Lower lobe of right lung (tissue), 2 donors: ENCODE measurements at places on chromosomes 5 and 9. TPM values are rescaled to one million over a fixed set of nuclear protein-coding genes. Genes with fewer than 3 reads are reported as not detected.

DNA sequence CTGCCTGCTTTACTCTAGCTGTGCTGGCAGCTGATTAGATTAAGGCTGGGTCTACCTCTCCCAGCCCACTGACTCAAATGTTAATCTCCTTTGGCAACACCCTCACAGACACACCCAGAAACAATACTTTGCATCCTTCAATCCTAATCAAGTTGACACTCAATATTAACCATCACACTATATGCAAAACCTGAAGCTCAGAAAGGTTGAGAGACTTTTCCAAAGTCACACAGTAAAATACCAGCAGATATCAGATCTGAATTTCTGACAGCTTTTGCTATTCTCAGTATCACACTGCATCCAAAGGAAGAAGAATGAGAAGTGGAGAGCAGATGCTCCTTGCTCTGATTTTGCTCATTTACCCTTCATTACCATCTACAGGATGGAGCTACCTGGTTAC, 114.9 kb upstream of the RANBP3L start:
- H3K36me3 ChIP-seq: no peaks in the 10 kb centered on the region
- H3K27ac ChIP-seq: no peak overlapping the region
- no peaks in the 10 kb centered on the region for H3K27me3 ChIP-seq
- no peak for DNase-seq

GRCh38 chr5:71705421-71705820, 13.7 kb upstream of the CARTPT start:
- H3K4me1 ChIP-seq: no peaks in the 10 kb centered on the region
- no peak for DNase-seq
- H3K4me3 ChIP-seq: no peak overlapping the region
- no peaks in the 10 kb centered on the region for H3K36me3 ChIP-seq
- H3K27ac ChIP-seq: no peak overlapping the region

DNA sequence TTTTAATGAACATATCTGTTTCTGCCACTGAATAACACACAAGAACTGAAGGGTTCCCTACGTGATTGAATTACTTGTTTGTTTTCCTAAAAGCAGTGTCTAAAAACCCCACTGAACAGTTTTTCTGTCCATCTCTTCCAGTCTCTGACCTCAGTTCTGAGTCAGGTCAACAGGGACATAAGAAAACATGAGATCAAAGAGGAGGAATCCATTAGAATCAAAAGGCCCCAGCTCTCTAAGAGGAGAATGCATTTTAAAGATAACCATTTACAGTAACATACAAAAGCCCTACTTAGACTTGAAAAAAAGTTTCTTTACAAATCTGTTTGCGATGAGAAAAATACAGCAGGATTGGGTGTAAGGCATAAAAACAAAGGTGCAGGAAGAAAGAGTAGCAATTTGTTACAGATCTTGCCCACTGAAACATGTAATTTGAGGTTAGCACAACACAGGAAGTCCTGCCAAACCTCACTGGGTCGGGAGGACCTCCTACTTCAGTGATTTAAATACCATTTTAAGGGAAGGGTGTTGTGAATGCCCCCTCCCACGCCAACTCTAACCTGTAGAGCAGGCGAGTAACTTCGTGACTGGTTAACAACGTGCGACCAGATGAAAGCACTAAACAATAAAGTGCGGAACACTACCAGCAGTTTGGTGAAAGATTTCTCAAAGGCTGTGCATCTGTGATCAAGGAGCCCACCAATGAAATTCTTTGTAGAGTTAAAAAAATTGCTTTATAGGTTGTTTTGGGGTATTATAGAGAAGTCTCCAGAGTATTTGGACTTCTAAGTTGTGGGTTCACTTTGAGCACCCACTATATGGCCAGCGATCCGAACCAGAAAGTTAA, 1.3 kb downstream of the QSOX2 start:
- H3K4me1 ChIP-seq: peaks cover 21% of the 10 kb centered on the region
- H3K27ac ChIP-seq: no peak overlapping the region
- no peak for DNase-seq
- H3K27me3 ChIP-seq: no peaks in the 10 kb centered on the region

GRCh38 chr5:154709368-154710305, 45.5 kb upstream of the LARP1 start:
- H3K4me3 ChIP-seq: no peak overlapping the region
- peaks cover 14% of the 10 kb centered on the region for H3K4me1 ChIP-seq
- H3K36me3 ChIP-seq: no peaks in the 10 kb centered on the region
- H3K27ac ChIP-seq: no peak overlapping the region
- DNase-seq: no peak

DNA sequence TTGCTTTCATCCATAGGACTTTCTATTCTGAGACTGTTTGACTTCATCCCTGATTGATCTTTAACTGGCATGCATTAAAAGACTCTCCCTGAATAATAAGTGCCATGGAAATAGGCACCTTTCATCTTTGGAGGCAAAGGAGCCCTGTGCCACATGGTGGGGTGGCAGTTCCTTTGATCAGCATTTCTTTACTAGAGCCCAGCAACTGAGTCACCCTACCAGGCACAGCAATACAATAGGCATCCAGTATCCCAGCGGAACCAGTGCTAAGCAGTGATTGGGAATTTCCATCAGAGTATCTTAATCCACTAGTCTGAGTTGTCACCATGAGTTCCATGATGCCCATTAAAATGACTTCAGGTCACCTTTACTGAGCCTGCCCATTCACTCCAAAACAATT, 476.1 kb upstream of the MPDZ start:
- no peak for DNase-seq
- H3K27ac ChIP-seq: no peak overlapping the region
- no peaks in the 10 kb centered on the region for H3K4me1 ChIP-seq
- H3K4me3 ChIP-seq: no peak overlapping the region
- no peaks in the 10 kb centered on the region for H3K36me3 ChIP-seq
- H3K27me3 ChIP-seq: no peaks in the 10 kb centered on the region

DNA sequence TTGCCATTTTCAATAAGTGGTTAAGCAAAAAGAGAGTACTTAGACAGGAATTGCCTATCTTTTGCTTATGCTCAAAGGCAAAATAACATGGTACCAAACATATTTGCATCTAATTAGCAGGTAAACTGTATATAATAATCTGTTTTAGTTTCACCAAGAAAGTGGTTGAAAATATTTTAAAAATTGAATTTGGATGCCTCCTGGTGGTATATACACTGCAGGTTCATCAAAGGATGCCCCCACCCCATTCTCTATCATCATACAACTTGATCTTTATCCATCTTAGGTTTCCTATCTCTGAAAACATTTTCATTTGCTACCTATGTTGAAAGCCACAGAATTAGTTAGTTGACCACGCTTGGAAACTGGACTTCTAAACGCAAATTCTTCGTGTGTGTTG, 47.0 kb upstream of the MROH2B start:
- H3K4me3 ChIP-seq: no peak overlapping the region
- no peak overlapping the region for H3K27ac ChIP-seq
- H3K27me3 ChIP-seq: no peaks in the 10 kb centered on the region
- no peaks in the 10 kb centered on the region for H3K4me1 ChIP-seq
- H3K36me3 ChIP-seq: no peaks in the 10 kb centered on the region
- no peak for DNase-seq

DNA sequence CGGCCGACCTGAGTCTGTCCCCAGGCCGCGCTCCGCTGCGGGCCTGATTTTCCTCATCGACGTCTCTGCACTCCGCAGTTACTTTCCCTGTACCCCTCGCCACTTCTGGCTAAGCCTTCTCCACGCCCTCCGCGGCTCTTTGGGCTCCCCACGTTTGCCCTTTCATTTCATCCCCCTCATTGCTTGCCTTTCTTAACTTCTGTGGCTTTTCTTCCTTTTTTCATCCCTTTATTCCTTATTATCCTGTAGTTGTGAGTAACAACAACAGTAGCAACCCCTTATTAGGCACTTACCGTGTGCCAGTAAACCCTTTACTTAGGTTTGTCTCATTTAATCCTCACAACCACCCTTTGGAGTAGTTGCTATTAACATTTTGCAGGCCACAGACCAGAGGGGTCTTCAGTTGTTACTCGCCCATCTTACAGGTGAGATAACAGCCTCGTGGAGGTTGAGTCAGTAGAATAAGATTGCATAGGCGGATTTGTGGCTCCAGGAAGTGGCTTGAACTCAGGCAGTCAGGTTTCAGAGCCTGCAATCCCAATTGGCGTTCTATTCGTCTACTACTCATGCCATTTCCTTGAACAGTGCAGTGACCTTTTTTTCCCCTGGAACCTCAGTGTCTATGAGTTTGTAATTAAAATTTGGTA, 724 bp downstream of the TCERG1 start:
- H3K4me1 ChIP-seq: peaks cover 31% of the 10 kb centered on the region
- H3K27me3 ChIP-seq: no peaks in the 10 kb centered on the region
- DNase-seq: peak; percentile 65
- peak overlapping the region; percentile 92 for H3K27ac ChIP-seq
- H3K4me3 ChIP-seq: peak overlapping the region; percentile 95

- H3K36me3 ChIP-seq: no peaks in the 10 kb centered on the region
- no peaks in the 10 kb centered on the region for H3K27me3 ChIP-seq
- H3K27ac ChIP-seq: peak overlapping the region; percentile 92
- H3K4me3 ChIP-seq: peak overlapping the region; percentile 52
- DNase-seq: peak; percentile 87
Observed at GRCh38 chr9:135992486-135993408, 31.6 kb upstream of the UBAC1 start.

GRCh38 chr5:103232393-103232999, 26.1 kb upstream of the MACIR start:
- no peaks in the 10 kb centered on the region for H3K36me3 ChIP-seq
- H3K27me3 ChIP-seq: no peaks in the 10 kb centered on the region
- no peak overlapping the region for H3K27ac ChIP-seq
- H3K4me3 ChIP-seq: no peak overlapping the region
- H3K4me1 ChIP-seq: no peaks in the 10 kb centered on the region
- no peak for DNase-seq

GRCh38 chr9:130680836-130681768, 12.5 kb upstream of the EXOSC2 start:
- H3K27me3 ChIP-seq: peaks cover 19% of the 10 kb centered on the region
- no peaks in the 10 kb centered on the region for H3K36me3 ChIP-seq
- H3K4me1 ChIP-seq: peaks cover 16% of the 10 kb centered on the region

DNA sequence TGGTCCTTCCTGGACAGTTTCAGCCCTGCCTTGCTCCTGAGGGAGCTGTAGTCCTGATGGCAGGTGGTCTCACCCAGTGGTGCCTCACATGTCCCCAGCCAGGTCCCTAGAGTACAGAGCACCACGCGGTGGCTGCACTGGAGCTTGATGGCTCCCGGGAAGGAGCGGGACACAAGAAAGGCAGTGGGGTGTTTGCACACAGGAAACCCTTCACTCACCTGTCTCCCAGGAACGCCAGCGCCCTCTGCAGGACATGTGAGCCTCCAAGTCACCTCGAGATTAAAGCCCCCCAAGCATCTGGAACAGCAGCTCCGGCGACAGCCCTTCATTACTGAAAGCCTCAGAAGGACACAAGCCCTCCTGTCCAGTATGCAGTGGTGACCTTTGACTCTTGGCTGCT, 19.9 kb upstream of the TMEM250 start:
- no peak overlapping the region for H3K4me3 ChIP-seq
- no peak for DNase-seq
- no peak overlapping the region for H3K27ac ChIP-seq
- no peaks in the 10 kb centered on the region for H3K36me3 ChIP-seq

GRCh38 chr5:67886761-67887160, 328.8 kb upstream of the PIK3R1 start:
- no peaks in the 10 kb centered on the region for H3K36me3 ChIP-seq
- no peak overlapping the region for H3K4me3 ChIP-seq
- H3K27ac ChIP-seq: no peak overlapping the region
- H3K27me3 ChIP-seq: no peaks in the 10 kb centered on the region
- no peak for DNase-seq

DNA sequence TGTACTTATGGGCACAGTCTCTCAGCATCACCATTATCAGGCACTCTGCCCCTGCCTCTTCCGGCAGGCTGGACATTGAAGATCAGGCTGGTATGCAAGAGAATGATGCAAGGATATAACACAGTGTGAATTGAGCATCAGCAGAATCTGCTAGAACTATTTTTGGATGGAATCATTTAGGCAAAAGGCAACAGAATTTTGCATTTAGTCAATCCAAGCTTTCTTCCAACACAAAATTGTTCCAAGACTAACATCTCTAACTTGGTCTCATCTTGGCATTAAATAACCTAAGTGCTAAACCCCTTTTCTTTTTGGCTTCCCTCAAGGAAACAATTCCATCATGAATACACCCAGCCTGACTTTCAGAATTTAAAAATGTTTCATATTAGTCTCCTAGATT, 339.9 kb downstream of the PRELID2 start:
- DNase-seq: no peak
- H3K4me1 ChIP-seq: no peaks in the 10 kb centered on the region
- no peaks in the 10 kb centered on the region for H3K36me3 ChIP-seq
- H3K4me3 ChIP-seq: no peak overlapping the region
- no peaks in the 10 kb centered on the region for H3K27me3 ChIP-seq

Gene PLEKHG4B
- total RNA-seq: 2.7 TPM

Gene LCN9
- total RNA-seq: not detected

Gene ELOVL7
- 5.8 TPM for total RNA-seq

Gene OR1J2
- total RNA-seq: not detected

Gene TNFAIP8
- 29.5 TPM for total RNA-seq

Gene CD180
- total RNA-seq: 4.9 TPM
